Activated CD4-positive, alpha-beta T cell treated with anti-CD3 and anti-CD28 coated beads for 4 hours (primary cell): ENCODE measurements at places on chromosomes 2 and 18.

GRCh38 chr2:172480301-172481218 lies 53.2 kb downstream of the ITGA6 start:
- DNase-seq: peak; percentile 25

- no peak for DNase-seq
Observed at GRCh38 chr2:29016504-29016903, 35.4 kb downstream of the TOGARAM2 start.

DNA sequence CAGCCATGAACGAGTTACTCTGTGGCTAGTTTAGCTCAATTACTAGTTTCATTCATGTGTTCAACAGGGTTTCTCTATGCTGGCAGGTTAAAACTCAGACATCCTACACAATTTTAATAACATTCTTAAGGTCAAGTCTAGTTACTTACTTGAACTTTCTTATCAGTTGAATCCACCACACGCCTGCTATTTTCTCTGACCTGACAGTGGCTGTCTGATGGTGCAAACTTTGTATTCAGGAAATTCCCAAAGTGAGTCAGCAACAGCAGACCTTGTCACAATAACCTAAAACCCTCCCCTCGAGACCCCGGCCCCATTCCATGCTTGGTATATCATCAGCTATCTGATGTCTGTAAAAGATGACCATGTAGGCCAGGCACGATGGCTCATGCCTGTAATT lies 20.8 kb upstream of the CIDEA start:
- no peak for DNase-seq

GRCh38 chr18:57803103-57803969 lies at the start of gene ATP8B1:
TSS of gene ATP8B1 (minus strand) at chr18:57803315. CDS start at chr18:57731807, 71,508 bp downstream.
- DNase-seq: no peak

DNA sequence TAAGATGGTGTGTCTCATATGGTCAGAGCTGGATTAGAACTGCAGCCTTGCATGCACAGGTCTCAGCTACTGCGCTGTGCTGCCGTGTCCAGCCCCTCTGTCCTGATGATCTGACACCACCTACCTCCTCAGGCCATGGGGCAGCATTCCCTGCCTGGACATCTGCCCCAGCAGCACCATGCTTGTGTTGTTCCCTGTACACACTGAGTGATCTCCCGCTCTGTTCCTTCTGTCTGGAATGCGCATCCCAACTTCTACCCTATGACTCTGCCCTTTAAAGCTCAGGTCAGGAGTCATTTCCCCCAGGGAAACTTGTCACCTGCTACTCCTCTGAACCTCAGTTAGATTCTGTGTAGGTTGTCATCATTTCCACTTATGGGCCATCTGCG lies 157.4 kb upstream of the TTC39C start:
- DNase-seq: no peak

GRCh38 chr2:39947294-39948015 lies 168.4 kb upstream of the THUMPD2 start:
- no peak for DNase-seq

DNA sequence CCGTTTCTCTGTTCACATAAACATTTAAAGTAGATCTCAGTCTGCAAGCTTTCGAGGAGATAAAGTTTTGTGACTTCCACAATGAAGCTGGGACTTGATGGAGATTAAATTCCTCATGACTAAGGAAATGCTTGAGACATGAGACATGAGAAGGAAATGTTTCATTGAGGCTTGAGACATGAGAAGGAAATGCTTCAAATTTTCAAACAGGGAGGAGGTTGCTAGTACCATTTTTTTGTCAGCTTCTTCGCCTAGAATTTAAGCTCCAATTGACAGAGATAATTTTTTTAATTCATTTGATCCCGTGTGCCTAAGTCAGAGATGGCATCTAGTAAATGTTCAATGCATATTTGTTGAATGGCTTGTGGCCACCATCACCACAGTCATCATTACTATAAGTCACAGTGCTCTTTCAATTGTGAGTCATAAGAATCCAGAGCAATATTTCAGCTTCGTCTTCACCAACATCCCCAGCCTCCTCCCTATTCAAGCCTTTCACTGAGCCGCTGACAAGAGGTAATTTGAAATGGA lies 543 bp upstream of the MARCHF4 start:
- no peak for DNase-seq

- no peak for DNase-seq
Observed at GRCh38 chr18:63970809-63971205, 926 bp downstream of the SERPINB8 start.

GRCh38 chr2:70270323-70270722 lies 12.4 kb downstream of the PCYOX1 start:
- DNase-seq: no peak

GRCh38 chr2:160281213-160281612 lies 81.1 kb upstream of the ITGB6 start:
- no peak for DNase-seq

GRCh38 chr2:2586068-2586776 lies 255.1 kb upstream of the MYT1L start:
- DNase-seq: no peak

- DNase-seq: no peak
Observed at GRCh38 chr2:115484486-115484885, 1042.0 kb downstream of the DPP10 start.

DNA sequence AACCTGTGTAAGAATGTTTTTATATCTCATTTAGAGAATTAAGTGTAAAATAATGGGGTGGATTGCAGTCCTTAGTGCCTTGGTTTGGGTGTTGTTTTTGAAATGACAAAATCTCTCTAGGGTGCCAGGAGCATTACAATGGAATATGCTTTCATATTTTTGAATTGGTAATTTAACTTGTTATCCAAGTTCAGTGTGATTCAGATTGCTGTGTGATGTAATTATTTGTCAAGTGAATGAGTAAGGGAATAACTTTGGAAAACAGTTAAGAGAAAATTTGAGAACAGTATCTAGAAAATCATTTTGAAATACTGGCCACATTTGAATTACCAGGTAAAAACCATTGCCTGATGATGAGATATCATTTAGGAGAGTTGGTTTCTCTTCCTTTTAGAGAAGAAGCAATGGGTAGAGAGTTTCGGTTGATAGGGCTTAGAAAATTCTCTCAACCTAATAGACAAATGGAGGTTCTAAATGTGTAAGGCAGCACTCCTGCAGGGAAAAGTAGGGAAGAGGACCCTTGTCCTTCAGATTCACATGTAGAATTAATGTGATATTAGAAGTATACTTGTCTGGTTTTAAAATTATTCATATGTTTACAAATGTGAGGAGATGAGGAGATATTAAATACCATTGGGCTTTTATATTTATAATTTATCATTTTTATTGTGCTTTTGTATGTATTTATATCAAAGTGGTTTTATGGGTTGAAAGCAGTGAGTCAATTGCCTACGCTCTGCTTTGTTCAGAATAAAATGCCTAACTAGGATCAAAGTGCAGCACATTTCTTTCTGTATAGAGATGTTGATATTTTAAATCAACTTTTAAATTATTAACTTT lies 124.8 kb downstream of the PHLPP1 start:
- DNase-seq: no peak

GRCh38 chr2:49973917-49974368 lies 819.6 kb upstream of the FSHR start:
- peak; percentile 22 for DNase-seq

DNA sequence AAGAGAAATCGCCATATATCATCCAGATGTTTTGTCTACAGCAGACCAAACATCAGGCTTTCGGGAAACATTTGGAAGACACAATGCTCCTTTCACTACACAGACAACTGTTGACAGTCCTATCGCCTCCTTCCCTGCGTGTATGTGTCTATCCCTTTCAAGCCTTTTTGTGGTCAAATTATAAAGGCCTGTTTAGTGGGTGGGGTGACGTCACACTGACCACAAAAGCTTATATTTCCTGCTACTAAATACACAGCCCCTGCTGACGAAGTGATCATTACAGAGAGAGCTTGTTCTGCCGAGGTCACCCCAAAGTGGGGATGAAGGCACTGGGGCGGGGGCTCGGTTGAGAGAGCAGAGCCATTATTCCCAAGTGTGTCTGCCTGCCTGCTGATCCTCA lies 302.7 kb upstream of the TNP1 start:
- no peak for DNase-seq

DNA sequence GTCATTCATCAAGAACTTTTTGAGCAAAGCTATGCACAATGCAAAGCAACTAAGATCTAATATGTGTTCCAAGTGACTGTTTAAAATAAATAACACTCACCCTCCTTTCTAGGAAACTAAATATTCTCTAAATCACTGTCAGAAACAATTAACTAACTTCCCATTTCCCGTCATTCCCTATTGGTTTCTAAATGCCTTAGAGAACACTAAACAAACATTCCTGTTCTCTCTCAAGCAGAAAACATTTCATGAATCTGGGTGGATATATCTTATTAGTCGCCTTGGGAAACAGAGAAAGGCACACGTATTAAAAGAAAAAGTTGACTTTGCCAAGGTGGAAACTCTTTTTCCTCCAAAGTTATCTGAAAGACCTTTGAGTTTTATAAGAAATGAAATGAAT lies 735.2 kb downstream of the MBD2 start:
- DNase-seq: no peak

- no peak for DNase-seq
Observed at GRCh38 chr2:85557130-85557529, 4.2 kb downstream of the GGCX start.

GRCh38 chr2:129436809-129437208 lies 542.7 kb upstream of the RAB6C start:
- DNase-seq: no peak

GRCh38 chr2:153354377-153354776 lies 124.2 kb downstream of the RPRM start:
- no peak for DNase-seq

DNA sequence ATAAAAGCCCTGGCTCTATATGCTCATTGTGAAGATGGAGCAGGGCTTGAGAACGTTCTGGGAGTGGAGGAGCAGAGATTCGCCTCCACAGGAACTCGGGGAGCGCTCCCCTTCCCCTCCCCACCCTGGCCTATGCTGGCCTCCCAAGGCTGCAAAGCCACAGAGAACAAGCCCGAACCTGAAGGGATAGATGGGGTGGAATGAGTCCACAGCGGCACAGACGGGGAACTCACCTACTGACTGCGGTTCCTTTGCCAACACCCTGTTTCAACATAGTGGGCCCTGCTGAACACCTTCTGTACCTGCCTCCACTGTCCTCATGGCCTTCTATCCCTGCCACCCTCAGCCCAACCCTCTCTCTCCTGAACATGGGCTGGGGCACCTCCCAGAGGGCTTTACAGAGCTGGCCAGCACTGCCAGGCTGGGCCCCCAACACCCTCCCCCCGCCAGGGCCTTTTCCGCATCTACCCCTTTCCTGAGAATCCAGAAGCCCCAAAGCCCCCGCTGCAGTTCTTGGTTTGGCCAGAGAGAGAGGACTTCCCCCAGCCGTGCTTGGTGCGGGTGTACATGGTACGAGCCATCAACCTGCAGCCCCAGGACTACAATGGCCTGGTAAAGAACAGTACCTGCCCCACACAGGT lies 41.5 kb downstream of the LMAN2L start:
- no peak for DNase-seq

DNA sequence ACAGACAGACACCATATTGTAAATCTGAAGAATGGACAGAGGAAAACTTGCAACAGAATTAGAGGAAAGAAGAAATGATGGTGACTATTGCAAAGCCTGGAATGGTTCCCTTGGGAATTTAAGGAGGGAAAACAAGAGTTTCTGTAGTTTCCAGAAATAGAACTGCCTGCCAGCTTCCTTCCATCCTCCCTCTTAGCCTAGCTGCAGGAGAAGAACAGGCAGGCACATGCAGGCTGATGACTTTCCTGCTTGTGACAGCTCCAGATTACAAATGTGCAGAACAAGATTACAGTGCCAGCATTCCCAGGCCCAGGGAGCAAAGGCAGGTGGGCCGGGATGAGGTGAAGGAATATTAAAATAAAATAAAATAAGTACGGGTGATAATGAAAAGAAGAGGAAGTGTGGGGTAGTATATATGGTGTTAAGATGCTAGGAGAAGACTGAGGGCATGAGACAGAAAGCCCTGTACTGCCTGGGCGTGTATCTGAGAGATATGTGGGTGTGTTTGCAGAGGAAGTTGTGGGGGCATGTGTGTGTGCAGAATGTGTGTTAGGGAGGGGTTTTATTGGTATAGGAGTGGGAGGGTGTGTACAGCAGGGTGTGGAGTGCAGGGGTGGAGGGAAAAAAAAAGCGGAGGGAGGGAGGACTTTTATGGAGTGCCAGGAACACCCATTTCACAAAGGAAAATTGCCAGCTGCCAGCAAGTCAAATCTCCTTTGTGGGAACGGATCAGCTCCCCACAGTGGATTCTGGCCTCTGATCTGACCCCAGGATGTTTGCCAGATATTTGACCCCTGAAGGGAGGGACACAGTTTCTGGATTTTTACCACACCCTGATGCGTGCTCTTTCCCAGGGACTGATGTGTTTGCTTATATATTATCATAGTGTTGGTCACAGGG lies 43.9 kb upstream of the NEMP2 start:
- peak; percentile 25 for DNase-seq

- no peak for DNase-seq
Observed at GRCh38 chr2:160878618-160879017, 281.6 kb upstream of the TANK start.

GRCh38 chr18:57301573-57302559 lies 50.5 kb upstream of the ST8SIA3 start:
- no peak for DNase-seq

- no peak for DNase-seq
Observed at GRCh38 chr2:207224791-207225482, 59.2 kb upstream of the KLF7 start.

DNA sequence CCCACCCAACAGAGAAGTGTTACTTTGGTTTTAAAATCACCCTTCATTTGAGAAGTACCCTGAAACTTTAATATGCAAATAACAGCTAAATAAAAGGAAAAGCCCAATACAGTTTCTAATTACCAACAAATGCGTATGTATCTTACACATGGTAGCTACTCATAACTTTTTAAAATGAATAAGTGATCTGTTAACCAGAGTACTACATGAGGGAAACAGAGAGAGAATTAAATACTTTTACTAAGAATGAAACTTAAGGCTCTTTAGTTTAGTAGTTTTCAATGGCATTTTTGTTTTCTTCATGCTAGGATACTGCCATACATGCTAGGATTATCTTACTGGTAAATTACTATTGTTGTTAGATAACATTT lies 39.1 kb upstream of the NABP1 start:
- DNase-seq: no peak

- DNase-seq: no peak
Observed at GRCh38 chr18:48889115-48889941, 61.4 kb downstream of the SMAD7 start.

DNA sequence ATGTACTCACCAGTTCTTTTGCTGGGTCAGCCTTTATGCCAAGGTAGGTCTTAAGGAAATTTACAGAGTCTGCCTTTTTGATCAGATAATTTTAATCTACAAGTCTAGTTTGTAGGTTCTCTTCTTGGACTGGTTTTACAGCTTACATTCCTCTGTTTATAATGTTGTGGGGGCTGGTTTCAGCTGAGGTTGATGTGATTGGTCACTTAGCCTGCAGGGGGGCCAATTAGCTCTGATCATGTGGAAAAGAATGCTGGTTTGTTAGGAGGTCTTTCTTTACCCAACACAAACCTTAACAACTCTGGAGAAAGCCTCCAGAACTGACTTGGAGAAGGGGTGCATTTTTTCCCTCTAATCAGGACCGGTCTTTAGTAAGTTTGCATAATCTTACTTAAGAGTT lies at the start of gene KCNJ13:
KCNJ13 (minus strand) TSS at position 131 of the 400 bp plus-strand sequence. CDS start 5,203 bp downstream, outside the sequence.
- DNase-seq: no peak

GRCh38 chr2:112636605-112637288 lies 9.0 kb upstream of the SLC20A1 start:
- DNase-seq: no peak

- peak; percentile 9 for DNase-seq
Observed at GRCh38 chr18:70672581-70672980, 383.7 kb downstream of the SOCS6 start.

- no peak for DNase-seq
Observed at GRCh38 chr2:20313659-20314058, 37.0 kb downstream of the PUM2 start.
